Amniotic epithelial cell (primary cell): ENCODE measurements at places on chromosomes 11 and 22.

- no peak for DNase-seq
These were observed 662.5 kb downstream of the LUZP2 start for GRCh38 chr11:25159341-25159740.

DNA sequence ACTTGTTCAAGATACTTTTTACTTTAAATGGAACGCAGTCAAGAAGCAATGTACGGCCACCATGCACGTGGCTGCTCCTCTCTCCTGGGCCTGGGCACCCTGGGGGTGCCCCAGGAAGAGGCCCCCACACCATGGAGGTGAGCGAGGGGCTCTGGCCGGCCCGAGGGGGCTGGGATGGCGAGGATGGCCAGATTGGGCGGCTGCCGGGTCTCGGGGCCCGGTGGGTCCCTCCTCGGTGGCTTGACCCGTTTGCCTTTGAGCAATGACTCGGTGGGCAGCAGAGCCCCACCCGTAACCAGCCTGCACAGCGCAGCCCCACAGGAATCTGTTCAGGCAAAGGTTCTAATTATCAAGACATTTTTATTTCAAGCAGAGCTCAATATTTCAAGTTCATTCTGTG, 167.4 kb downstream of the BRD1 start:
- DNase-seq: no peak

DNA sequence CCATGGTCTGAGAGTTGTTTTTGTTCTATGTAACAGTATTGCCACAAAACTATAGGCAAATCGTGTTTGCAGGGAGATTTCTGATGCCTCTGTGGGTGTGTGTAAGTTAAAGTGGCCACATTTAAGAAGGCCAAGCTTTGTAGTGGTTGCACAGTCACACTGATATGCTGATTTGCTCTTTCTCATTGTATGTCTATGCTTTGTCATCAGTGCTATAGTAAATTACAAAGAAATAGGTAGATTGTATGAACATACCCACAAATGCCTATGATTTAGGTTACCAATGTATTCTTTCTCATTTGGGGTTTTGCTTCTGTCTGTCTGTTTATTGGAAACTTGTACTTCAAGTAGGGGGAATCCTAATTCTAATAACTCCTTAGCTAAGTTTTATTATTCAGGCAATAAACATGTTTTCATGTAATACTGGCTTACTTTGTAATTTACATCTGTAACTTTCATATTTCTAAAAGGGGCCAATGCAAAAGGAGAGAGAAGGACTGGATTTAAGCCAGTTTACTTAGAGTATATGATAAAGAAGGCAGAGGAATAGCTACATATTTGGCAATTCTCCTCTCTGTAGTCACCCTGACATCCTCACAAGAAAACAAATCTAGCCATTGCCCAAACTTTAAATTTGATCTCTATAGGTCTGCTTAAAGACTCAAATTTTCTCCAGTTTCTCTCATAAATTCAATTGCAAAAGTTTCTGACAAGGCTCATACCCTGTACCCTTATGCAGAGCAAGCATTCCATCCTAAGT, 2.0 kb downstream of the FIBIN start:
- no peak for DNase-seq

DNA sequence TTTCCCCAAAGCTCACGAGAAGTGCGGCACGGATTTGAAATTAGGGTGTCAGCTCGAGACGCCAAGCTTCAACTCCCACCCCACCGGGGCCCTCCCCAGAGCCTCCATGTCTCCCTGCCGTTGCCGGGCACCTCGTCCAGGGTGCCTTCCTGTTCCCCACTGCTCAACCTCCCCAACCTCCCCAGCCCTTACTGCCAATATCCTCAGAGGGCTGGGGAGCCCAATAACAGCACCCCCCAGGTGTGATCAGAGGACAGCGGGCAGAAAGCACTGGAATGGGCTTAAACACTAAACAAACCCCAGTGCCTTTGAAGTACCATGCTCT, 1336.4 kb downstream of the TBC1D22A start:
- no peak for DNase-seq

DNA sequence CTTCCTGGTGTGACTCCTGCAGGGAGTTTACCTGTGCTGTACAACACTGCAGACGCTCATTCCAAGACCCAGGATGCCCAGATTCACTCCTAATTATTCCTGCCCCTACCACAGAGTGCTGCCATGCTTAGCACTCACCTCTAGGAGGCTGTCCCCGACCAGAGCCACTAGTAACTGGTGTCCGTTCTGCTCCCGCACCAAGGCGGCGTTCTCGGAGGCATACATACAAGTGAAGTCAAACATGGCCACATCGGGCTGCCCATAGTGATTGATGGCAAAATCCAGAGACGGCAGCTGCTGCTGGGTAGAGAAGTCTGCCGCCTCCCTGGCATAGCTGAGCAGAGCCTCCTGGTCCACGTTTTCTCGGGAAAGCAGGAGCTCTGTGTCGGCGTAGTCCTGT, 122.3 kb upstream of the BID start:
- DNase-seq: peak; percentile 18

- peak; percentile 28 for DNase-seq
These were observed 12.8 kb downstream of the AP1B1 start for GRCh38 chr22:29375398-29376076.

- peak; percentile 60 for DNase-seq
These were observed 29.8 kb downstream of the LMO1 start for GRCh38 chr11:8233691-8234424.

GRCh38 chr11:32893343-32894148, 935 bp downstream of the QSER1 start:
- peak; percentile 27 for DNase-seq

DNA sequence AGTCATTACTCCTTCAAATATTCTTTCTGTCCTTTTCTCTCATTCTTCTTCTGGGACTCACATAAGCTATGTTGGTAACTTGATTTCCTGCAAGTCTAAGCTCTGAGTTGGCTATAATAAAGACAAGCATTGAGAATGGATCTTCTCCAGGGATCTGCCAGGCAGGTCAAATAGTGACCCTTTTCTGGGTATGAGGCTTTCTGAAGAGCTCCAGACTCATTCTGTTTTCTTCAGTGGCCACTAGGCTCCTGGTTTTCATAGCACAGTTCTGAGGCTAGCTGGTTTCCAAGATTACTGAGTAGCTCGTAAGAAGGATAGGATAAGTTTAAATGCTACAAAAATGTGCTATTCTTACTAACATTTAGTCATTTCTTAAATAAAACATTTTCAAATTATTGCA, 38.3 kb downstream of the TMPRSS5 start:
- no peak for DNase-seq

GRCh38 chr22:19526076-19526701, 2.0 kb upstream of the CLDN5 start:
- DNase-seq: no peak

GRCh38 chr22:44200451-44200850, 19.7 kb downstream of the PARVG start:
- no peak for DNase-seq

- no peak for DNase-seq
These were observed 13.7 kb downstream of the PPM1F start for GRCh38 chr22:21938906-21939305.

GRCh38 chr11:61611309-61611708, 30.4 kb upstream of the SYT7 start:
- DNase-seq: no peak

- no peak for DNase-seq
These were observed 10.5 kb downstream of the NIPSNAP1 start for GRCh38 chr22:29570456-29570855.

GRCh38 chr11:122155765-122156527, 39.9 kb upstream of the BLID start:
- DNase-seq: no peak

DNA sequence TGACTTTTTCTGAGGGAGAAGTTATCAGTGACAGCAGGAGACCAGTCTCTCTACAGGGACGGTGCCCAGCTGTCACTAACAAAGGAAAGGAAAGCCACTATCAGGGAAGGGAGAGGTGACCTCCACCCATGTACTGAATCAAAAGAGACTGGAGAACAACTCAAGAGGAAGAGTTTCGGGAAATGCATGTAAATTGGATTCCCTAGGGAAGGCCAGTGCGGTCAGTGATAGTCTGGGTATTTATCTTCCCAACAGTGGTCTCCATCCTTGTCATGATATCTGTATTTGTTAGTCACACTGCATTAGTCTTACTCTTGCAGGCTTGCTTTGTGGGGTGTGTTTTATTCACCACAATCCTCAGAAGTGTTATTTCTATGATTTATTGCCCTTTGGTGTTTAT, 193.4 kb upstream of the KIRREL3 start:
- DNase-seq: no peak

GRCh38 chr22:31977939-31978338, 33.6 kb downstream of the YWHAH start:
- no peak for DNase-seq

GRCh38 chr11:9601037-9601875, 27.8 kb downstream of the WEE1 start:
- DNase-seq: peak; percentile 69

GRCh38 chr11:23555085-23555484, 694.8 kb upstream of the CCDC179 start:
- peak; percentile 30 for DNase-seq

GRCh38 chr11:117809236-117810055, 12.4 kb upstream of the DSCAML1 start:
- DNase-seq: peak; percentile 24

- DNase-seq: no peak
These were observed 297 bp upstream of the MTFP1 start for GRCh38 chr22:30425327-30425615.

DNA sequence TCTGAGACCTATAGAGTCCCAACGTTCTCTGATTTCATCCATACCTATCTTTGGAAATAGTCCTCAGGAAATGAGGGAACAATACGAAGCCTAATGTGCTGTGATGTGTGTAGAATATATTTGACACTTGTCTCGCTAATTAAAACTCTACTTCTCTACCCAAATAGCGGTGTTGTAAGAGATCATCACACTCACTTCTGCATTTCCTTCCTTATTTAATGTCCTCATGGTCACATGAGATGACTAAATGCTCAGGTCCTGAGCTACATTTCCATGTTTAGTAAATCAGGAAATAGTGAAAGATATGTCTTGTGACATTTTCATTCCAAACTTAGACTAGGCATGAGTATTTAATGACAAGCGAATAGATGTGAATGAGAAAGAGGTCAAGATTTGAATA, 112.3 kb downstream of the MAML2 start:
- no peak for DNase-seq

GRCh38 chr11:62678770-62679696, at the start of gene UBXN1:
TSS of gene UBXN1 (minus strand) at chr11:62679073. CDS start at chr11:62678923, 150 bp downstream.
- peak; percentile 87 for DNase-seq

- peak; percentile 58 for DNase-seq
These were observed 15.2 kb upstream of the CDC42EP1 start for GRCh38 chr22:37544955-37545702.

DNA sequence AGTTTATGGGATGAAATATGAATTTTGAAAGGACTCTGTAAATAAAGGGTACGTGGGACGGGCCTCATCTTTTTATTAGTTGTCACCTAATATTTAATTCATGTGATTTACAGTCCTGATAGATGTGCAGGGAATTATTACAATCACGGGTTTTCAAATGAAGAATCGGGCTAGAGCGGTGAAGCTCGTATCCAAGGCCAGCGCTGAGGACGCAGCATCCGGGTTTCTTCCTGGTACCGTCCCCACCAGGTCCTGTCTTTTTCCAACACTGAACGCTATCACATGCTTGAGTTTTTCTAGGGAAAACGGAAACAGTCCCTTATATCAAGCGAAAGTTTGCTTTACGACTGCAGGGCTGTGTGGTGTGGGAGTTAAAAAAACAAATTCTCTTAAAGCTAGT, 787 bp downstream of the SMDT1 start:
- peak; percentile 62 for DNase-seq

DNA sequence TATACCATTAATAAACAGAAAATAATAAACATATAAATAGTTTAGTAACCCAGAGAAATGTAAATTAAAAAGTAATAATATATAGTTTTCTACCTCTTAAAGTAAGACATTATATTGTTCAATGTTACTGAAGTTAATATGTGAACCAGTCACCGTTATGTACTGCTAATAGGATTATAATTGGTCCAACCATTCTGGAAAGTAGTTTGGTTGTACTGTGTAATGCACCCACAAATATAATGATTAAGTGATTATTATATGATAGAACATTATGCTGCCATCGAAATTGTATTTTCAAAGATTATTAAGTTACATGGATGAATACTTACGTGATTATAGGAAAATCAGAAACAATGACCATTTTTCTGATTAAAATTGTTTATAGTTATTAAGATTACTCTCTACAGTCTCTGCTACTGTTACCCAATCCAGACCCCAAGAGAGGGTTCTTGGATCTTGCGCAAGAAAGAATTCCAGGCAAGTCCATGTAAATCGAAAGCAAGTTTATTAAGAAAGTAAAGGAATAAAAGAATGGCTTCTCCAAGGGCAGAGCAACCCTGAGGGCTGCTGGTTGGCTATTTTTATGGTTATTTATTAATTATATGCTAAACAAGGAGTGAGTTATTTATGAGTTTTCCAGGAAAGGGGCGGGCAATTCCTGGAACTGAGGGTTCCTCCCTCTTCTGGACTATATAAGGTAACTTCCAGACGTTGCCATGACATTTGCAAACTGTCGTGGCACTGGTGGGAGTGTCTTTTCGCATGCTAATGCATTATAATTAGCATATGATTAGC, 50.1 kb downstream of the ACER3 start:
- DNase-seq: peak; percentile 68

DNA sequence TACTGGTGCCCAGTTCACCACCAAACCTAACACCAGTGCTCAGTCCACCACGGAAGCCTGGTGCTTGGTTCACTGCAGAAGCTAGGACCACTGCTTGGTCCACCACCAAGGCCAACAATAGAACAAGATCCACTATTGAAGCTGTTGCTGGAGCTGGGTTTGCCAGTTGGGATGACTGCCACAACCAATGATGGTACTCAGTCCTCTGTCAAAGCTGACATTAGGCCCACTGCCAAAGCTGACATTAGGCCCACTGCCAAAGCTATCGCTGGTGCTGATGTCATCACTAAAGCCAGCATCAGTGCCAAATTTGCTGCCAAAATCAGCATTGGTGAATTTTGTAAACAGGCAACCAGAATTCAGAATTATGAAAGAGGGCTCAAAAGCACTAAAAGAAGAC, 1850.2 kb upstream of the RAG2 start:
- DNase-seq: no peak

GRCh38 chr11:88378422-88379066, 41.0 kb upstream of the CTSC start:
- no peak for DNase-seq

- no peak for DNase-seq
These were observed 13.2 kb downstream of the MPZL3 start for GRCh38 chr11:118238929-118239328.

GRCh38 chr11:64007160-64007628, 21.0 kb downstream of the OTUB1 start:
- DNase-seq: no peak
